Stimulated activated CD8-positive, alpha-beta memory T cell treated with anti-CD3 and anti-CD28 coated beads, Interleukin-15, amount 100 ng/mL, for 48 hours (primary cell): ENCODE measurements at places on chromosomes 11 and 22.

- no peak for DNase-seq
Measured at GRCh38 chr22:28480000-28480715, 199.5 kb downstream of the TTC28 start.

- no peak for DNase-seq
Measured at GRCh38 chr22:21780259-21780658, 44.7 kb upstream of the YPEL1 start.

GRCh38 chr11:64536396-64536941 lies 54.6 kb upstream of the SLC22A12 start:
- DNase-seq, result no peak

DNA sequence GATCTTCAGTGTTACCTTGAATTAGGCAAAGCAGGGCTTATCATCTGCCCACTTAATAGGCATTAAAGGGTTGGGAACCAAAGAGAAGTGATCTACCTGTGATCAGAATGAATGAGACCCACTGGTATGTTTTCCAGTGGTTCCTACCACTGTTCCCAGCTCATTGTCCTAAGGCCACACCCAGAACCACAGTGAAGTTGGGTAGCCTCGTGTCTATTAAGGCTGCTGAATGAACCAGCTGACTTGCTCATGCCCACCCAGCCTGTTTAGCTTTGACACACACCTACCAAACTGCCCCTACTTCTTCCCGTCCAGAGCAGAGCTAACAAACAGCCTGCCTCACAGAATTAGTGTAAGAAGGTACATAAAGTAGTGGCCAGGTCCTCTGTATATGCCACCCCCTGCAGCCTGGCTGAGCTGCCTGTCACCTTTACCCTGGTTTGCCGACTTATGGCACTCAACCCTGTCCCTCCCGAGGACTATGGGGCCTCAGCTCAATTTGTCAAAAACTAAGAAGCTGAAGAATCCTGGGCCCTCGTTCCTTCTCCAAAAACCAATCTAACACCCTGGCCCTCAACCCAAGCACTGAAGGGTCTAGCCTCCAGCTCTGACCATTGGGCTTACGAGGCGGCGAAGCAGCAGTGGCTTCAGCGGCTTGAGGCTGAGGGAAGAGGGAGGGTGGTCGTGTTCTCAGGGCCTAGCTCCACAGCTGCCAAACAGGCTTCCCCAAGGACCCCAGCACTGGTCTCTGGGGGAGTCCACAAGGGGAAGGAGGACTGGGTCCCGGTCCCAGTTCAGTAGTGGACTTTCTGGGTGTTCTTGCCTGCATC lies 9.8 kb downstream of the UCP2 start:
- no peak for DNase-seq

- no peak for DNase-seq
Measured at GRCh38 chr11:77428598-77428997, 45.3 kb downstream of the PAK1 start.

GRCh38 chr22:23796461-23796860 lies 9.7 kb downstream of the SMARCB1 start:
- DNase-seq, result no peak

DNA sequence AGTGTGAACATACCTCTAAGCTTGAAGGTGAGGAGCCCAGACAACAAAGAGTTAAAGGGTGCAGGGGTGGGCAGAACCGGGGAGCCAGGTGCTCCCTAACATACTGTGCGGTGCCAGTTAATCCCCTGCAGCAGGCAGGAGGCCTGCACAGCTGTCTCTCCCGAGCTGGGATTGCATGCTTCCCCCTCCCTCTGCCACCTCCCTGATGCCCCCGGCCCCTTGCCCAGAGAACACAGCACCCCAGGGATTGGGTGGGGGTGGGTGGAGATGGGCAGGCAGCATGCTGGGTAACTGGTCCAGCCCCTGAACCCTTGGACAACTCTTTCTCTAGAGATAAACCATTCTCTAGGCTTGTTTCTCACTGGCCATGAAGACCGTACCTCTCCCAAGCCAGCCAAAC lies 67.7 kb upstream of the MYOD1 start:
- DNase-seq, result no peak

DNA sequence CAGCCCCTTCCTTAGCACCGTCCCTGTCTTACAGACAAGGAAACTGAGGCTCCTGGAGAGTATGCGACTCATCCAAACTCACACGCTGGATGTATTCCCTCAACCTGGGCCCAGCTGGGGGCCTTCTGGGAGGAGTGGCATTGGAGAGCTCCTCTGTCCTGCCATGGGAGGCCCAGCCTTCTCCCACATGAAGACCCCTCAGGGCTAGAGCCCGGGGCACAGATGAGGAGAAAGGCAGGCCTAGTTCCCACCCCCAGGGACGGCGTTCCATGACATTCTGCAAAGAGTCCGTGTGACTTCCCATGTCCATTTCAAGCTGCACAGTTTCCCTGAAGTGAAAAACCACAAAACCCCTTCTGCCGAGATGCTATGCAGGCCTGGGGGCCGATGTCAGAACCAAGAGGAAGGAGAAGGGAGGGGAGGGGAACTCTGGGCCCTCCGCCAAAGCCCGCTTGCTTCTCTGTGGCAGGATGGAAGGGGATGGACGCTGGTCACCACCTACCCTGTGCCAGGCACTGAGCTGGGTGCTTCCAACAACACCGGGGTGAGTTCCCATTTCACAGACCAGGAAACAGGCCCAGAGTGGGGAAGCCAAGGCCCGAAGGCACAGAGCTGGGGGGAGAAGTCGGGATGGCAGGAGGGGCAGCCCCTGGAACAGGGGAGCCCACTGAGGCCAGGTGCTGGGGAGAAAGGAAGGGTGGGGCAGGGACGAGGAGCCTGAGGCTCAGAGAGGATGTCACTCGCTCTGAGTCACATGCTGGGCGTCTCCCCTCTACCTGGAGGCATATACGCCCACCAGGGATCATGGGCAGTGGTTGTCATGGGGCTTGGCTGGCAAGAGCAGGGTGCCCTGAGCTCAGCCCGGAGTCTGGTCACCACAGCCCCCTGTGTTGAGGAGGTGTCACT lies 15.7 kb downstream of the RAC2 start:
- DNase-seq, result no peak

DNA sequence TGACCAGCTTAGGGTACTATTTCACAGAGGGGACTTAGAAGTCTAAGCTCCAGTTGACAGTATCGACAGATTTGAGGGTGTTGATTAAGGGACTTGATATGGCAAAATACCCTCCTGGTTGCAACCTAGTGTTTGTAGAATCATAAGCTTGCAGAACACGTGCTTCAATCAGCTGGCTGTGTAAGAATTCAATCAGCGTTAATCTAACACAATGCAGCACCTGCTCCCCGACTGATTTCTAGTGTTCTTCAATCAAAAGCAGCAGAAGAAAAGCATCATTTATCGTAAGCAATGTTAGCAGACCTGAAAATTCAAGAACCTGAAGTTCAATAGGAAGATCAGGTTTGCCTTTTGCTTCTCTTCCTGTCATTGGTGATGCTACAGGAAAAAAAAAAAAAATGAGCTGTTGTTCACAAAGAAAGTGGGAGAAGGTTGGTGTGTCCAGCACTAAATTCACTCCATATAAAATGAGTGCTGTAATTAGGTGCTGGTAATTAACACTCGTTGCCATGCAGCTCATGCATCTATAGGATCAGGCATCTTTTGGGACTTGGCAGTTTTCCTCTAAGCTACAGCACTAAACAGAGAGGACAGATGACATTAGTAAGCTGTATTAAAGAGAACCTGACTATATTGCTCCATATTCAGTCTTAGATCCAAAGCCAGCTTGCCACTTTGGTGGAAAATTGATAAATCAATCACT lies 840.3 kb downstream of the OPCML start:
- DNase-seq, result no peak

DNA sequence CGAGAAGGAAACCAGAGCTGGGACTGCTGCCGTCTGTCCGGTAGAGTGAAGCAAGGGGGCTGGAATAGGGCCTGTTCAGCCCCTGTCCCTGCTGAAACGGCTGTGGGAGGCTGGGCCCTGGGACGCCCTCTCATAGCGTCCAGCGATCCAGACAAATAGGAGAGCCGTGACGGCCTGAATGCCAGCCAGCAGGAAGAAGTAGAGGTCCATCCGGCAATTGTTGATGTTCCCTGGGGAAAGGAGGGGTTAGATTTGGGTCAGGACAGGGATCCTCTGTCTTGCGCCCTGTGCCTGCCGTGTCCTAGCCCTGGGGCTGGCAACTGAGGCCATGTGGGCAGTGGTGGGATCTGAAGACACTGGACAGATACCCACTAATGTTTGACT lies 12.9 kb downstream of the TMEM132A start:
- DNase-seq, result no peak

- no peak for DNase-seq
Measured at GRCh38 chr11:76615950-76616349, 54.6 kb downstream of the LRRC32 start.

GRCh38 chr22:39183991-39184585 lies 31.6 kb upstream of the CBX7 start:
- no peak for DNase-seq

- no peak for DNase-seq
Measured at GRCh38 chr11:117872975-117873827, 3.3 kb downstream of the FXYD6 start.

DNA sequence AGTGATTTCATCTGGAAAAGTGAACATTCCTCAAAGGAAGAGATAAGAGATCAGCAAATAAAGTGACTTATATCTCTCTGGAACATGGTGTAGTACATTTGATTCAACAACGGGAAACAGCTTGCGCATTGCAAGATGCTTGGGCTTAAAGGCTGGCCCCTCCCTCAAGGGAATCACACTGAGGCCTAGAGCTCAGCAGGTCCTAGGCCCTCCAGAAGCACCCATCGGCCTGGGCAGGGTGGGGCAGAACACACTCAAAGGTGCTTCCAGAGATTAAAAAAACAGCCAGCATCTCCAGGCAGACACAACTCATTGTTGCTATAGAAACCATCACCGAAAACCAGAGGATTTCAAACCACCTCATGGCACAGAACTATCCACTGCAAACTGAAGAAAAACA lies 69.0 kb upstream of the ARFGAP3 start:
- no peak for DNase-seq

DNA sequence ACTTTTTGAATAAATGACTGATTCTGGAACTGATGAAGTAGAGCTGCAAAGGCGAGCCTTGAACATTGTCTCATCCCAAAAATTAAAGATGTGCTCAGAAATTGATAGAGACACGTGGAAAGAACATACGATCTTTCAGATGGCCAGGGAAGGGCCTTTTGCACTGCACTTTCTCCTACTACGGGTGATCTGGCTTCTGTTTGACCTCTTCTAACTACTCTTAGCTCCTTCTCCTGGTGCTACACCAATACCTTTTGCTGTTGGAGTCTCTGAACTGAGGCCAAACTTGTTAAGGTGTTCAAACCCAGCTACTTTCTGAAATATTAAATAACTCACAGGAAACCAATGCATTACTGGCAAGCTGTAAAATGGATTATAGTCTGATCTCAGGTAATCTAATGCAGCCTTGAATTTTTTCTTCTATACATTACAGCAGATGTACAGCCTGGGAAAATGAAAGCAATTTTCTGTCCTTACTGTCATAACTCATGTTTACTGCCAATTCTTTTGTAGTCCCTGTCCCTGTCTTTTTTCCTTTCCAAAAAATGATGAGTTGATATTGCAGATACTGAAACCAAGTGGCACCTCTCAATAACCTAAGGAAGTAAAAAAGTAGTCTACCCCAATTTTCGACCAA lies 1086.1 kb upstream of the CNTN5 start:
- DNase-seq, result no peak

- no peak for DNase-seq
Measured at GRCh38 chr11:73275381-73275750, 3.2 kb downstream of the P2RY6 start.

DNA sequence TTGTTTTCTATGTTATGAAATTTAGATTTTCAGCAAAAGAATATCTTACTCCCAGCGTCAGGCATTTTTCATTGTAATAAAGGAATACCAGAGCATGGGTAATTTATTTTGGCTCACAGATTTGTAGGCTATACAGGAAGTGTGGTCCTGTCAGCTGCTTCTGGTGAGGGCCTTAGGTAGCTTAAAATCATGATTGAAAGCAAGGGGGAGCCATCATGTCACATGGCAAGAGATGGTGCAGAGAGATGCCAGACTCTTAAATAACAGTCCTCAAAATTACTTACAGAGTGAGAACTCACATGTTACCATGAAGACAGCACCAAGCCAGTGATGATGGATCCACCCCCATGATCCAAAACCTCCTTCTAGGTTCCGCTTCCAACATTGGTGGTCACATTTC lies 825.0 kb upstream of the CHORDC1 start:
- no peak for DNase-seq

- no peak for DNase-seq
Measured at GRCh38 chr22:37284805-37285355, 2.6 kb downstream of the CYTH4 start.

- no peak for DNase-seq
Measured at GRCh38 chr11:47498584-47499152, 49.7 kb upstream of the RAPSN start.

- DNase-seq, result no peak
Measured at GRCh38 chr11:100680070-100680469, 7.0 kb upstream of the ARHGAP42 start.

DNA sequence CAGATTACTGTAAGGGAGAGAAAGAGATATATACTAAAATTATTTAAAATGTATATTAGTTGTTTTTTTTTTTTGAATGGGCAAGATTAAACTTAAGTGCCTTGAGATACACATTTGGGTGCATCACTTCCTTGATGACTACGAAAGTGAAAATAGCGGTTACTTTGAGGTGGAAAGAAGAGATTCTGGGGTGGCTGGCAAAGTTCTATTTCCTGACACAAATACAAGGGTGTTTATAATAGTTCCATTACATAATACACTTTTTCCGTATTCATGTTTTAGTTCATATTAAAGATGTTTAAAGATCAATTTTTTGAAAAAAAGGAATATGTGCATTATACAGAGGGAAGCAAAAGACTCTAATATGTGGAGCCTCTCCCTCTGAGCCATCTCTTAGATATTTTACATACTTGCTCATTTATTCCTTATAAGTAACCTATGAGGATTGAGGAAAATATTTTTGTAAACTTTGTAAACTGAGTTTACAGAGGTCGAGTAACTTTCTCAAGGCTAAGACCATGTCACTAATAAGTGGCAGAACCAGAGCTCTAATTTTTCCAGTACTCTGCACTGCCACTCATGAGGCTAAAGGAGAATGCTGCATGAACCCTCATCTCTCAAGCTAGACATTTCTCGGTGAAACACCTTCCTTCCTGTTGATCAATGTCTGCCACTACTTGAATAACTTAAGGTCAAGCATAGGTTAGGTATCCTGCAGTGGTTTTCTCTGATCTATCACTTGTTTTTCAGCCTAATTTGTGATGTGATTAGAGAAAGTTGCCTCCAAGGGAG lies 58.6 kb downstream of the DDIAS start:
- DNase-seq, result no peak

- no peak for DNase-seq
Measured at GRCh38 chr11:7573558-7574296, 59.9 kb downstream of the PPFIBP2 start.

- DNase-seq, result no peak
Measured at GRCh38 chr11:101129203-101129943, at the start of gene PGR. Gene PGR (minus strand): TSS chr11:101129813. CDS start chr11:101129070, 743 bp downstream.

GRCh38 chr11:61125310-61125684 lies 23.0 kb downstream of the CD5 start:
- no peak for DNase-seq

GRCh38 chr22:43885786-43886185 lies 6.0 kb downstream of the PNPLA5 start:
- no peak for DNase-seq

- no peak for DNase-seq
Measured at GRCh38 chr22:19036523-19037273, 85.5 kb downstream of the DGCR2 start.
